ENCODE measurements at places on chromosomes 4 and X.
A peak's percentile ranks its signal among the peaks of the same experiment; 100 is the strongest.

DNA sequence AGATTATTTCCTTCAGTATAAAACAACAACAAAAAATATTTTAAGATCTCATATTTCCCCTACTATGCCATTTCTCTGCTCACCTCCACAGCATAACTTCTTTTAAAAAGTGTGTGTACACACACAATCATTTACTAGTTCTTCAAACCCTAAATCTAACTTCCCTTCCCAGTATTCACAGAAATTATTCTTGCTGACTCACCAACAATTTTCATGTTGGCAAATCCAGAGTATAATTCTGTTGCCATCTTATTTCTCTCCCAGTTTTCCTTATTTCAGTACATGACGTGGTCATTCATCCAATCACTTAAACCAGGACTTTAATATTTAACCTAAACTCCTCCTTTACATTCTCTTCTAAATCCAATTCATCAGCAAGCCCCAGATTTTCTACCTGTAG lies 11.4 kb upstream of the RAP1GDS1 start:
- DNase-seq, result no peak

DNA sequence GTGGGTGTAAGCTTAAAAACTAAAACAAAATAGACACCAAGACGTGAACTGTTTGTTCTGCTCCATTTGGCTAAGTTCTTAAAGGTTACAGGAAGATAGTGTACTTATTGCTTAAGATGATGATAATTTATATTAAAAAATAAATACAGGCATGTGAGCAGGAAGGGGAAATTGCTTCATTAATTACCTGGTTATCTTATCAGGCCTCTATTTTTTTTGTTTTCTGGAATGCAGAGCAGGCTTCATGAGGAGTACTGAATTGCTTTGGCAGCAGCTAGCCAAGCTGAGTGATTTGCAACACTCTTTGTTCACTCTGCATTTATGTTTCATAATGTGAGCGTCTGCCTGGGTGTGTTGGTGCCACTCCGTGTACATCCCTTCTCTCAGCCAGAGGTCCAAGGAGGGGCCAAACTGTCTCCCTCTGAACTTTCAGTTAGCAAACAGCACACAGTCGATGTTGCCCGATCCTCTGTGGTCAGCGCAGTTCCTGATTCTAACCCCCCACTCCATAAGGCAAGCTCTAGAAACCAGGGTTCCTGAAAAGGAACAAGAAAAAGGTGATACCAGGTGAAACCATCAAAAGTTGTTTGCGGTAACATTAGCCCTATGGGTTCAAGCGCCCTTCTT lies 348.2 kb downstream of the SPRY1 start:
- DNase-seq, result no peak

DNA sequence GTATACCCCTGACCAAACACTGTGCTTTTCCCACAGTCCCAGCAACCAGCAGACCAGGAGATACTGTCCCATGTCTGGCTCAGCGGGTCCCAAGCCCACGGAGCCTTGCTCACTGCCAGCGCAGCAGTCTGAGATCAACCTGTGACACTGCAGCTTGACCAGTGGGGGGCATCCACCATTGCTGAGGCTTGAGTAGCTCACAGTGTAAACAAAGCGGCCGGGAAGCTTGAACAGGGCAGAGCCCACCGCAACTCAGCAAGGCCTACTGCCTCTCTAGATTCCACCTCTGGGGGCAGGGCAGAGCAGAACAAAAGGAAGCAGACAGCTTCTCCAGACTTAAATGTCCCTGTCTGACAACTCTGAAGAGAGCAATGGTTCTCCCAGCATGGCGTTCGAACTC lies 58.1 kb downstream of the SLC10A6 start:
- DNase-seq, result no peak

DNA sequence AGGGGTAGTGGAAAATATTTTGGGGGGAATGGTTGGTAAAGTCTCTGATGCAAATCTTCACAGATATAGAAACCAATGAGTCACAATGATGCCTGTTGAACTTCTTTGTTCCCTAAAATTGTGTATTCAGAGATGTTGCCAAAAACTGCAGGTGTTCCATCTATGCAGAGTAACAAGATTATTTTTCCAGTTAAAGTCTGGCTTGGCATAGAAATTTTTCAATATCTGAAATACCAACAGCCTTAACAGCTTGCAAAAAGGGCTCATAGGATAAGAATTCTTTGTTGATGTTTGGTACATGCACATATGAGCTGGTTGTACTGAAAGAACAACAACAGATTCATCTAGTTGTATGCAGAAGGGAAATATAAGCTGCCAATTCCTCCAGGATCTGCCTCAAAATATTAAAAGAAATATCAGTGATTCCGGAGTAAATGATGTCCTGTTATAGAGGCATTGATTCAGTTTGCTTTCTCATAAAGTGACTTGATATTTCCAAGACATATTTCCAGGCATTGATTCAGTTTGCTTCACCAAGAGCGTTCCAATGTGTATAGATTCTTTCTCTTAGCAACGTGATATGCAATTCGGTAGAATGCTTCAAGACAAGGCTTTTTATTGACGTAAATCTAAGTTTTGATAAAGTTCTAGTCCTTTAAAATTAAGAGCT lies 564.4 kb downstream of the TMA16 start:
- DNase-seq, result no peak

DNA sequence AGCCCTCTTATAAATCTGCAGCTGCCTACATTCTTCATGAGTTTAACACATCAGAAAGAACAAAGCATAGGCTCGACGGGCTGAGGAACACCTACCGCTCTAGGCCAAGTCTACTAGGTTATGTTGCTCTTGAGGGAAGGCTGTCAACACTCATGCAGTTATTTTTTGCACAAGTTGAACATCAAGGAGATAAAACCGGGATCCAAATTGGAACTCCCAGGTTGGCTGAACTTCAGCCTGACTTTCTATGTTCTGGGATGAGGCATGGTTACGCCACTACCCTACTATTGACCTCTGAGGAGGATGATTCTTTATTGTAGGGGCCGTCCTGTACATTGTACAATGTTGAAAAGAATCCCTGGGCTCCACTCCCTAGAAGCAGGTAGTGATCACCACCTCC lies 37.3 kb upstream of the ARSH start:
- no peak for DNase-seq

GRCh38 chr4:46804781-46805413 lies 104.1 kb downstream of the COX7B2 start:
- DNase-seq, result no peak

GRCh38 chr4:149574971-149575370 lies 240.7 kb downstream of the IQCM start:
- DNase-seq, result no peak

DNA sequence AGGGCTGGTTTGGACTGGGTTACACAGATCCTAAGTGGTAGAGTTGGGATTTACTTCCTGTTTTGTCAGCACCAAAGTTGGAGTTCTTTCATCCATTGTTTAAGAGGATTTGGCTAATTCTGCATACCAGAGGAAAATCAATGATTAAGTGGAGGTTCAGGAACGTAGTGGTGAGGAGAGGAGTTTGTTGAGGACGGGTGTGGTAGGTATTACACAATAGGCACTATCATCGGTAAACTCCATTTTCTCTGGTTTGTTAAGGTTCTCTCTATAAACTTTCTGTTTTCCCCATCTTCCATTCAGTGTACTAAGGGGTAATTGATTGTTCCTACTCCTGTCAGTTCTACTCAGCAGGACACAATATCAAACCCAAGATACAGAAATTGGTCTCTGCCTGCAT lies 107.5 kb upstream of the VCX2 start:
- no peak for DNase-seq

DNA sequence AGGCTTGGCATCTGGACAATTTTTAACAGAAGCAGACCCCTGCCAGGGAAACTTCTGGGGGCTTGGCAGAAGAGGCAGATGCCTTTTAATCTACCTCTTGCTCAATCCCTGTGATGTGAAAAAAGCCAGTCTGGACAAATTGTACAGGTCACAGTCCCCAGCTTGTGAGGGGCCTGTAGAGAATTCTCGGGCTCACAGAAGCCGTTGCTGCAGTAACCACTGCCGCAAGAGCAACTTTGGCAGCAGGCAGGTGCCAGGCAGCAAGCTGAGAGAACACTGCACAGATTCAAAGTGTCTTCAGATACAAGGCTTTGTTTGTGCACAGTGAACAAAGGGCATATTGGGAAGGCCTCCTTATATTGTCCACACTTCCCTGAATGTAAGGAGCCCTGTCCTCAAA lies 11.7 kb downstream of the GPKOW start:
- DNase-seq, result no peak

DNA sequence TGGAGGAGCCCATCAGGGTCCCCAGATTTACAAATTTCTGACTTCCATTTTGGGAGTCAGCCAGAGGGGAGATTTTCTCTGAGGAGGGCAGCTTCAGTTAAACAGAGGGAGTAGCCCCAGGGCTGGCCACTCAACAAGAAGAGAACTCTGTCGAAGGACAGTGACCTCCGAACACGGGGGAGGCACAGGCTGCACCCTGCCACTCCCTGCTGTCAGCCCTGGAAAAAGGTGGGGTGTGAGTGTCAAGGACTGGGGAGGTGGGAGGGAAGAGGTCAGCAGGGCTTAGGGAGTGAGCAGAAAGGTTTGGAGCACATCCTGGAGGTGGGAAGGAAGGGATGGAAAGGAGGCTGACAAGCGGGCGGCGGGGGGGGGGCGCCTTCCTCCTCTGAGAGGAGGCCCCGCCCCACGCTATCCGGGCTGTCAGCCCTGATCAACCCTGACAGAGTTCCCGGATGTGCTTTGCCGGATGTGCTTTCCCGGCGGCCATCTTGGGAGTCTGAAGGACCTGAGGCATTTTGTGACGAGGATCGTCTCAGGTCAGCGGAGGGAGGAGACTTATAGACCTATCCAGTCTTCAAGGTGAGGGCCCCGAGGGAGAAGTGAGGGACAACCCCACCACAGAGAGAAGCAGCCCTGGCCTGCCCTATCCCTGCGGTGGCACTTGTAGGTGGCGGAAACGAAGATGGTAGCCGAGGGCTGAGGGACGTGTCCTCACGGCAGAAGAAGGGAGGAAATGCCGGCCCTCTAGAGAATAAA lies at the start of gene MAGEC1:
Gene MAGEC1 (plus strand): TSS at position 495 of the 756 bp plus-strand sequence. CDS start 1,179 bp downstream, outside the sequence.
- DNase-seq, result peak; percentile 73

GRCh38 chrX:4844376-4844775 lies 1130.9 kb upstream of the PRKX start:
- DNase-seq, result no peak
